Epithelial cell of prostate (primary cell): ENCODE measurements at places on chromosomes 16 and 17.
A peak's percentile ranks its signal among the peaks of the same experiment; 100 is the strongest.

DNA sequence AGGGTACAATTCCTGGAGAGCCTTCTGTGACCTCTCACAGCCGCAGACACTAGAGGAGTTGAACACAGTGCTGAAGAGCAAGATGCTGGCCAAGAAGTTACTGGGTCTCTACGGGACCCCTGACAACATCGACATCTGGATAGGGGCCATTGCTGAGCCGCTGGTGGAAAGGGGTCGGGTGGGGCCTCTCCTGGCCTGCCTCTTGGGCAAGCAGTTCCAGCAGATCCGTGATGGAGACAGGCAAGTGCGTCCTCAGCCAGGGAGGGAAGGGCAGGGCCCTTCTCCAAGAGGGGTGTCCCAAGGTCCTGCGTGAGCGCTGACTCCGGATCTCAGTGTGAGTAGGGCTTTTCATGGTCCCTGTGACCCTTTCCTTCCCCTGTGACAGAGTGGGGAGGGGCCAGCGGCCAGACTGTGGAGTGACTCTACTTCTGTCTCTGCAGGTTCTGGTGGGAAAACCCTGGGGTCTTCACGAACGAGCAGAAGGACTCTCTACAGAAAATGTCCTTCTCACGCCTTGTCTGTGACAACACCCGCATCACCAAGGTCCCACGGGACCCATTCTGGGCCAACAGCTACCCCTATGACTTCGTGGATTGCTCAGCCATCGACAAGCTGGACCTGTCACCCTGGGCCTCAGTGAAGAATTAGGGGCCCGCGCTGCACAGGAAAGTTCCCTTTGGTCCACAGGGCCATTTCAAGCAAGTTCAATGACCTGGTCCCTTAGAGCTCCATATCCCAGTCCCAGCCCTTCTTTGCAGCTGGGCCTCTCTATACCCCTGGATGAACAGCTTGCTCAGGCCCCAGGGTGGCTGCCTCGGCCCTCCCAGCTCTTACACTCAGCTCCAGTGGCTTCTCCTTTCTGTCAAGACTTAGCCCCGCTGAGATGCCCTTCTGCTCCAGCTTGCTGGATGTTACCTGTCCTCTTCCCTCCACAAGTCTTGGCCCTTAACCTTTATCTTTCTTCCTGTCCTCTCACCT is 13.1 kb downstream of the MPO start:
- DNase-seq: no peak

DNA sequence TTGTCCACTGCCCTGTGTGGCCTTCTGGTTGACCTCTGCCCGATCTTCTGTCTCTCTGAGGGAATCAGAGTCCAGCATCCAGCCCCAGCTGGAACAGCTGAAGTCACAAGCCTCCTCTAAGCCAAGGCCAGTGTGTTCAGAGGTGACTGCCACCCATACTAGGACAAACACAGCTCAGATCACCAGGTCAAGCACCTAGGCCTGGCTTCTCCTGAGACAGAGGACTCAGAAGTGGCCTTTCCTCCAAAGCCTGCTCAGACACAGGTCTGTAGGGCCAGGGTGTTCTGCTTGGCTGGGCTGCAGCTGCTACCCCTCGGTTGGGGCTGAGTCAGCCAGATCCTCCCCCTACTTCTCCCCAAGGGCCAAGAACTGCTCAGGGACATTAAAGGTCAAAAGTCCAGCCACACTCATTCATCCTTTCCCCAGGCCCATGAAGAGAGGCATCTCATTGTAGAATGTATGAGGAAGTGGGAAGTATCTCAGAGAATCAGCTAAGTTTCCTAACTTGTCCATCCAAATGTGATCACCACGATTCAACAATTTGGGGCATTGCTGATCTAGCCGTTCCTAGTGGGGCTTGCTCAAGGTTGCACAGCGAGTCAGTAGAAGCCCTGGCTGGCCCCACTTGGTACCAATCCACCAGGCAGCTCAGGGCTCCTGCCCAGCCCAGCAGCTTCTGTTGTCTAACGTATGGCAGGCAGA is 7.6 kb downstream of the SLC46A1 start:
- no peak for DNase-seq

DNA sequence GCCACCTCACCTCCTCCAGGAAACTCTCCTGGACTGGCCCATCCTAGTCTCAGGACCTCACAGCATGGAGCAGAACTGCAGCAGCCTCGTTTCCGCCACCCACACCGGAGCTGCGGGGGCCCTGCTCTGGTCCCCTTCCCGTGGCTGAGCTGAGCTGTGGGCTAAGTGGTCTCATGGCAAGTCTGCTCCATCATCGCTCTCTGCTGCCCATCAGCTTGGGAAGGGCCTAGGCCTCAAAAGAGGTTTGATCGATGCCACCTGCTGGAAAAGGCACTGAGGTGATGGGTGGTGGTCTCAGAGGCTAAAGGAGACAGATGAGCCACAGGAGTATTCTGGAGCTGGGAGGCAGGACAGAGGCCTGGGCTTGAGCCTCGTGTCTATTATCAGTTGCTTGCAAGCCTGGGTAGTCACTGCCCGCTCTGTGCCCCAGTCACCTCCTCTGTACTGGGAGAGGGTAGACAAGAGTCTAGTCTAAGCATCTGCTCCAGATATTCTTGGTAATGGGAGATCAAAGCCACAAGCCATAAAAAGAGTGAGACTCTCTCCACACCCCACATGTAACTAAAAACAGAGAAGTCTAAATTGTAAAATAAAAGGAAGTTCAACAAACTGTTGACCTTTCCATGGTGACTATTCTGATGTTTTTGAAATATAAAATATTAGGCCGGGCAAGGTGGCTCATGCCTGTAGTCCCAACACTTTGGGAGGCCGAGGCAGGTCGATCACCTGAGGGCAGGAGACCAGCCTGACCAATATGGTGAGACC is 1.6 kb downstream of the ITGAE start:
- no peak for DNase-seq

GRCh38 chr17:78735832-78736525 is 46.1 kb downstream of the CYTH1 start:
- peak; percentile 87 for DNase-seq

GRCh38 chr17:82424001-82424862 is 5.8 kb upstream of the OGFOD3 start:
- DNase-seq: no peak
